NCI-H2029 (cell line): ENCODE measurements at places on chromosomes 3 and 15.

GRCh38 chr3:129599607-129600006, 6.9 kb downstream of the PLXND1 start:
- no peak for DNase-seq

- DNase-seq, result no peak
These were observed 44.3 kb upstream of the FGD5 start for GRCh38 chr3:14774431-14774830.

GRCh38 chr3:31235062-31235700, 297.5 kb upstream of the STT3B start:
- no peak for DNase-seq

- no peak for DNase-seq
These were observed 10.4 kb downstream of the NSMCE3 start for GRCh38 chr15:29259233-29259632.

DNA sequence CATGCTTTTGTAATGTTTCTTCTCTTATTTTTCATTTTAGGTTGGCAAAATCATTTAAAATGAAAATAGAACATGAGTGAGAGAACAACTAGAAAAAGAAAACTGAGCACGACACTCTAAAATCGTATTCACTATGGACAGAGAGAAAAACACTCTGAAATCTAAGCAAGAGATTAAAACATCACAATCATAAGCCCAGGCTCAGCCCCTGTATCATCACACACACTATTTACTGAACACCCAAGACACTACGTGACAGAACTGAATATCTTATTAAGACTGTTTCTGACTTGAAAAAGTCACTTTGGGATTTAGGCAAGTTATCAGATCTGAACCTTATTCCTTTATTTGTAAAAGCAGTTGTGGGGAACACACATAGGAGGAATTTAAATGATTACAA, 82.6 kb upstream of the PLXND1 start:
- no peak for DNase-seq

- DNase-seq, result no peak
These were observed 21.0 kb downstream of the TMEM158 start for GRCh38 chr3:45205126-45205525.

GRCh38 chr3:36060950-36061349, 319.4 kb upstream of the STAC start:
- DNase-seq, result peak; percentile 97
